Uterus (tissue), 4 donors: ENCODE measurements at places on chromosomes 13 and 19. TPM values are rescaled to one million over a fixed set of nuclear protein-coding genes. Genes with fewer than 3 reads are reported as not detected.
A peak's percentile ranks its signal among the peaks of the same experiment; 100 is the strongest.

The ICAM3 gene
- total RNA-seq = 8.0 TPM

The KLK12 gene
- total RNA-seq = not detected

The GPATCH1 gene
- 12.6 TPM for total RNA-seq

The TJP3 gene
- total RNA-seq = 0.37 TPM

The ZNF85 gene
- 309 TPM for total RNA-seq

The ZNF780A gene
- total RNA-seq = 18.8 TPM

The NAPSA gene
- total RNA-seq = 1.5 TPM

The CNFN gene
- total RNA-seq = 2.6 TPM

The LNX2 gene
- 9.4 TPM for total RNA-seq

The EXOC3L2 gene
- 7.1 TPM for total RNA-seq

The BRME1 gene
- total RNA-seq = 5.8 TPM

The IGLON5 gene
- 0.28 TPM for total RNA-seq

The NOVA2 gene
- 2.9 TPM for total RNA-seq

DNA sequence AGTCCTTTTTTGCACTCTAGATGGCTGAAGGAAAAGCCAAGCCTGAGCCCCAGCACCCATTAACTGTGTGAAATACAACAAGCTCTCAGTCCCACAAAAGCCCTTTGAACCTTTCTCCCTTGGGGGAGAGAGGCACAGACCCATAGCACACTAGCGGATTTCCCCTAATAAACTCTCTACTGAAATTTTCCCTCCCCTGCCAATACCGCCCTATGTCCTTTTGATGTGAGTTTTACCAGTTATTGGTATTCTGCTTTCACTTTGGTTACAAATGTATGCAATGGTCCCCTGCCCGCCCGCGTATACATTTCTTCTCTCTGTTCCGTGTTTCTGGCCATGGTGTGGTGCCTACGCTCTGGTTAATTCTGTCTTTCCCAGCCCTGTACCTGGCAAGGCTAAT lies 54.0 kb upstream of the MYO16 start:
- H3K4me3 ChIP-seq = no peak overlapping the region
- no peaks in the 10 kb centered on the region for H3K36me3 ChIP-seq
- H3K27me3 ChIP-seq = no peaks in the 10 kb centered on the region
- H3K4me1 ChIP-seq = no peaks in the 10 kb centered on the region
- H3K27ac ChIP-seq = no peak overlapping the region

DNA sequence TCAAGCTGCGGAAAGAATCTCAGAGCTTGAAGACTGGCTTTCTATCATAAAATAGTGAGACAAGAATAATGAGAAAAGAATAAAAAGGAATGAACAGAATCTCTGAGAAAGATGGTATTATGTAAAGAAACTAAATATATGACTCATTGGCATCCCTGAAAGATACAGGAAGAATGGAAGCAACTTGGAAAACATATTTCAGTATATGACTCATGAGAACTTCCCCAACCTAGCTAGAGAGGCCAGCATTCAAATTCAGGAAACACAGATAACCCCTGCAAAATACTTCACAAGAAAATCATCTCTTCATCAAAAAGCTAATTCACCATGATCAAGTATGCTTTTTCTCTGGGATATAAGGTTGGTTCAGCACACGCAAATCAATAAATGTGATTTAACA lies 2318.0 kb downstream of the PCDH9 start:
- no peaks in the 10 kb centered on the region for H3K36me3 ChIP-seq
- H3K27me3 ChIP-seq = no peaks in the 10 kb centered on the region
- no peak for DNase-seq
- H3K27ac ChIP-seq = no peak overlapping the region
- no peaks in the 10 kb centered on the region for H3K4me1 ChIP-seq

- H3K27me3 ChIP-seq = no peaks in the 10 kb centered on the region
- no peak overlapping the region for H3K27ac ChIP-seq
- no peak overlapping the region for H3K4me3 ChIP-seq
- DNase-seq = no peak
Measured at GRCh38 chr19:8395621-8396082, 5.5 kb downstream of the RAB11B start.

DNA sequence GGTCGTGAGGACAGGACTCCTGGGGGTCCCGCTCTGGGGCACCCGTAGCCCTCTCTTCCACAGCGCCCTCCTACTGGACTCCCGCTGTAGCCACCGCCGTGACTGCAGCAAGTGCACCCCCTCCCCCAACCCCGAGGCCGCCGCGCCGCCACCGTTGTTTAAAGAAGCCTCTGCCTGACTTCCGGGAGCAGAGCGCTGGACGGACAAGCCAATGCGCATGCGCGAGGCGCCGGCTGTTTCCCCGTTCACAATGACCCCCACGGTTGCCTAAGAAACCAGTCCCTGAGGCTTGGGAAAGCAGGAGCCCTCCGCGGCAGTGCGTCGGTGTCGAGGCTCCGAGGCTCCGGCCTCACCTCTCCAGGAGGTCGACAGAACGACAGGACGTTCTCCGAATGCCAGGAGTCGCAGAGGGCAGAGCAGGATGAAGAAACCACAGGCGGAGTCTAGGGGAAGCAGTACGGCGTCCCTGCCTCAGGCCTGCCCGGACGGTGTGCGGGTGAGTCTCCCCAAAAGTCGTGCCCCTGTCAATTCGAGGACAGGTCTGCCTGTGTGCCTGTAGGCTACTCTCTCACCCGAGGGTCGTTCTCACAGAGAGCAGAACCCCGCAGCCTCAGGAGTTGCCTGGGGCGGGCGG lies 70.5 kb upstream of the ZNF420 start:
- H3K4me3 ChIP-seq = peak overlapping the region; percentile 16
- H3K36me3 ChIP-seq = no peaks in the 10 kb centered on the region
- no peaks in the 10 kb centered on the region for H3K4me1 ChIP-seq
- H3K27me3 ChIP-seq = no peaks in the 10 kb centered on the region

- no peak for DNase-seq
- H3K27ac ChIP-seq = no peak overlapping the region
- H3K27me3 ChIP-seq = no peaks in the 10 kb centered on the region
- H3K4me1 ChIP-seq = no peaks in the 10 kb centered on the region
- H3K4me3 ChIP-seq = no peak overlapping the region
Measured at GRCh38 chr19:51547397-51548212, 16.1 kb upstream of the SIGLEC6 start.

GRCh38 chr13:49441846-49442245 lies 2.0 kb downstream of the CAB39L start:
- no peaks in the 10 kb centered on the region for H3K27me3 ChIP-seq
- no peak overlapping the region for H3K27ac ChIP-seq
- H3K4me3 ChIP-seq = no peak overlapping the region
- no peak for DNase-seq

DNA sequence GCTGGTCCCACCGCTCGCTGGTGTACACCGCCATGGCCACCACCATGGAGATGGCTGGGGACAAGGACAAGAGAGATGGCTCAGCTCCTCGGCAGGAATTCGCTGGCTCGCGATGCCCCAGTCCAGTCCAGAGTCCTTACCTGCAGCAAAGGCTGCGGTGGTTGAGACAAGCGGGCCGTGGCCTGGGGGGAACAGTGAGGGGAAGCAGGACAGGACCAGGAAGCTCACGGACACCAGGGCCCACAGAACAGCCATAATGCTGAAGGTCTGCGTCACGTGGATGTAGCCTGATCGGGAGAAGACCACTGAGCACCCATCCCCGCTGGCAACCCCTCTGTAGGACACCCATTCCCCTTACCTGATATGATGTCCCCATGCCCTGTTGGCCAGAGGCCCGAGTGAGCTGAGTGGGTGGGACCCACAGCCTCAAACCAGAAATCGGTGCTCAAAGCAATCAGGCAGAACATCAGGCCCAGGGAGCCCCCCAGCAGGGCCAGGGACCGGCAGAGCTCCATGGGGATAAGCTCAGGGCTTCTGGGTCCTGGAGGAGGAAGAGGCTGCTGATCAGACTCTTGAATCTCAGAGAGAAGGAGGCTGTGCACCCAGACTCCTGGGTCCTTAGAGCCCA lies 319 bp downstream of the NKG7 start:
- no peaks in the 10 kb centered on the region for H3K27me3 ChIP-seq
- no peaks in the 10 kb centered on the region for H3K4me1 ChIP-seq
- no peak overlapping the region for H3K4me3 ChIP-seq
- no peak overlapping the region for H3K27ac ChIP-seq

GRCh38 chr19:48861313-48861712 lies 7.1 kb downstream of the PLEKHA4 start:
- no peak for DNase-seq
- H3K36me3 ChIP-seq = no peaks in the 10 kb centered on the region
- H3K27ac ChIP-seq = no peak overlapping the region
- no peak overlapping the region for H3K4me3 ChIP-seq
- no peaks in the 10 kb centered on the region for H3K27me3 ChIP-seq
- H3K4me1 ChIP-seq = no peaks in the 10 kb centered on the region

GRCh38 chr13:43124490-43124889 lies 101.1 kb downstream of the DNAJC15 start:
- no peaks in the 10 kb centered on the region for H3K27me3 ChIP-seq
- no peaks in the 10 kb centered on the region for H3K36me3 ChIP-seq
- H3K27ac ChIP-seq = no peak overlapping the region
- no peak overlapping the region for H3K4me3 ChIP-seq
- no peak for DNase-seq
- no peaks in the 10 kb centered on the region for H3K4me1 ChIP-seq

DNA sequence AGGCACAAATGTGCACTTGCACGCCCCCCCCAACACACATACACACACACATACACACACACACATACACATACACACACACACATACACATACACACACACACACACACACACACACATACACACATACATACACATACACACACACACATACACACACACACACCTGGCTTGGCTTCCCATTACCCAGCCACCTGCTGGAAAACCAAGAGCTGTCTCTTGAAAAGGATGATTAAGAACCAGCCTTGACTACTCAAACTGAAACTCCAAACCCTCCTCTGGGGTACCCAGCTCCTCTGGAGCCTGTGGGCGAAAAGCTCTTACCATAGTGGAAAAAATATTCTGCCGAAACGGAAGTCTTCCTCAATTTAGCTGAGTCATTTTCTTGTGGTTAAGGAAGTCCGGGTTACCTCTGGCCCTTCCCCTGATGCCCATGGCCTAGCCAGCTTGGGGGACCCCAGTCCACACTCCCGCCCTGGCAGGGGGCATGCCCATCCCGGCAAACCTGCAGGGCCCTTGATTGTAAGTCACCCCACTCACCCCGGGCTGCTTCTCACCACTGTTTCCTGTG lies 21.9 kb downstream of the CEBPA start:
- H3K27me3 ChIP-seq = no peaks in the 10 kb centered on the region
- H3K4me1 ChIP-seq = no peaks in the 10 kb centered on the region
- H3K4me3 ChIP-seq = no peak overlapping the region

DNA sequence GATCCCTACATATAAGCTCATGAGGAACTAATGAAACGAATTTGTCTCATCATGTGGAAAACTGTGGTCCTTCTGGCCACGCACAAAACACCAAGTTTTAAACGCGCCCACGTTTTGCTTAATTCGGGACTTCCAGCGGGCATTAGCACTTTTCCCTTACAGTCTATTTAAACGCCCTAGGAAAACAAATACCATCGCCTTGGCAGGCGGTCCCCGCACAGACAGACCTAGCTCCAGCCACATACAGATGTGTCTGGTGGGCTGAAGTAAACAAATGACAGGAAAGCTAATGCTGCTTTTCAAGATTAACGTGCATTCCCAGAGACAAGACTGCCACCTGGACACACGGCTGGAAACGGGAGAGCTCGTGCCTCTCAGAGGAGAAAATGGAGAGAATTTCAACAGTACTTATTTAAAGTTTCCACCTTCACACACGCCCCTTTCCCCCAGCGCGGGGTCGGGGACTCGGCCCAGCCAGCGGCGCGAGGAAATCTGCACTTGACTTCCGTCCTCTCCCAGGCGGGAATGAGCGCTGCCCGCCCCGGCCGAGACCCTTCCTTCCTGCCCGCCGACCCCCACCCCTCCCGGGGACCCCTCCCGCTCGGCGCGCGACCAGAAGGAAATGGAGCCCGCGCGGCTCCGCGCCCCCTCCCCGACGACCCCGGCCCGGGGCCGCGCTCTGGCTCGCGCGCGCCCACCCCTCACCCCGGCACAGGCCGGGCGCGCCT lies 931 bp downstream of the USP12 start:
- peak overlapping the region; percentile 70 for H3K4me3 ChIP-seq
- no peaks in the 10 kb centered on the region for H3K36me3 ChIP-seq
- H3K27ac ChIP-seq = peak overlapping the region; percentile 95
- no peaks in the 10 kb centered on the region for H3K4me1 ChIP-seq

DNA sequence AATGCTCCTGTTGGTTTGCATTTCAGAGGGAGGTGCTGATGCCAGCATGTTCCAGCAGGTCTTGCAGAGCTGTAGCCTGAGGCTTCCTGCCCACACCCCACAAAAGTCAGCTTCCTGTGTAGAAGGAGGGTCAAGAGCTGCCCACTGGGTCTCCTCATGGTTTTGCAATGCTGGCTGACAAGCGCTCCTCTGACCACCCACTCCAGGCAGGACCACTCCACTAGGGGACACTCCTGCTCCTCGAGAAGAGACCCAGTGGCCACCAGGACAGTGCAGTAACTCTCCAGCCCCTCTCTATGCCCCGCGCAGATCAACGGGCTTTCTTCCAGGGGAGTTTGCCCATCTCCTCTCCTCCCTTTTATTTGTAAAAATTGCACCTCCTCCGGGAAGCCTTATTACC lies 72.9 kb upstream of the UQCRFS1 start:
- DNase-seq = peak; percentile 20
- H3K36me3 ChIP-seq = no peaks in the 10 kb centered on the region
- no peak overlapping the region for H3K4me3 ChIP-seq
- H3K27me3 ChIP-seq = no peaks in the 10 kb centered on the region
- H3K27ac ChIP-seq = no peak overlapping the region

- DNase-seq = no peak
- no peaks in the 10 kb centered on the region for H3K36me3 ChIP-seq
- H3K27ac ChIP-seq = no peak overlapping the region
- no peaks in the 10 kb centered on the region for H3K27me3 ChIP-seq
- peaks cover 32% of the 10 kb centered on the region for H3K4me1 ChIP-seq
- no peak overlapping the region for H3K4me3 ChIP-seq
Measured at GRCh38 chr19:15254547-15254946, 22.3 kb upstream of the EPHX3 start.

DNA sequence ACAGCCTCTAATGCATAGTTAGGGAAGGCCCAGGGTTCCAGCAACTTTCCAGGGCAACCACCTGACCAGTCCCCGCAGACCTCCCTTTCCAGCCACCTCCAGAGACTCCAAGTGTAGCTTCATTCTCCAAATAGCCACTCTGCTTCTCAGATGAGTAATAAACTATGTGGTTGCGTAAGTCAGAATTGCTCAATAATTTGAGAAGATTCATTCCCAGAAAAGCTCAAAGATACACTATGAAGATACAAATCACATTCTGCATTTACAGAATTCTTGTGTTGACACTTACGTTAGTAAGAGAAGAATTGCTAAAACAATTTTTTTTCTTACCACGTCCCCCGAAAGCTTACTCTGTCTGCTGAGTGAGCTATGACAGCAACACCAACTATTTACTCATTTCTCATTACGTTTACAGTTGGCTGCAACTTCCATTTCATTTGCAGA lies 8.2 kb upstream of the LATS2 start:
- no peaks in the 10 kb centered on the region for H3K36me3 ChIP-seq
- peak; percentile 43 for DNase-seq
- H3K27ac ChIP-seq = peak overlapping the region; percentile 8
- H3K4me1 ChIP-seq = no peaks in the 10 kb centered on the region
- no peak overlapping the region for H3K4me3 ChIP-seq
